ENCODE measurements at places on chromosomes 16 and 17. TPM values are rescaled to one million over a fixed set of nuclear protein-coding genes. Genes with fewer than 3 reads are reported as not detected.

Gene DOC2B
- under 0.01 TPM for total RNA-seq

Gene SKAP1
- not detected for total RNA-seq

Gene ZFPM1
- total RNA-seq, result 1.7 TPM

Gene CD19
- not detected for total RNA-seq

Gene PROCA1
- under 0.01 TPM for total RNA-seq

Gene NUDT21
- total RNA-seq, result 39.6 TPM

Gene EME2
- total RNA-seq, result 14.9 TPM

Gene C17orf50
- total RNA-seq, result not detected

Gene ABCA6
- 0.93 TPM for total RNA-seq

Gene MT1G
- 0.68 TPM for total RNA-seq

Measured in nasal cavity respiratory epithelium epithelial cell of viscerocranial mucosa (primary cell).